ENCODE measurements at places on chromosomes 2 and 18.

DNA sequence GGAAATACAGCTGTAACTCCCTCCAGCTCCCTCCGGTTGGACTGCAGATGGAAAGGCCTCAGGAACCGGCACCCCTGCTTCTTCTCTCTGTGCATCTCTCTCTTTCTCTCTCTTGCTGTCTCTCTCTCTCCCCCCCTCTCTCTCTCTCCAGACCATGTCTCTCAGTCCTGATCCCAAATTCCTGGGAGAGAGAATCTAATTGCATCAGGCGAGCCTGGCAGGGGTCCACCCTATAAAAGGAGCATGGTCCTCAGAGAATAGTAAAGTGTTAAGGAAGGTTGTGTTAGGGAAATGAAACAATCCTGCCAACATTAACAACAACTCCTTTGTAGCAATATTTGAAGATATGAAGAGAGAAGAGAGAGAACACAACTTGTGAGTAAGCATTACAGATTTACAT, 36.7 kb downstream of the VIT start:
- no peak for DNase-seq

GRCh38 chr2:140177086-140177485, 1396.9 kb upstream of the NXPH2 start:
- DNase-seq = no peak

GRCh38 chr18:9994701-9995235, 81.0 kb downstream of the VAPA start:
- no peak for DNase-seq

DNA sequence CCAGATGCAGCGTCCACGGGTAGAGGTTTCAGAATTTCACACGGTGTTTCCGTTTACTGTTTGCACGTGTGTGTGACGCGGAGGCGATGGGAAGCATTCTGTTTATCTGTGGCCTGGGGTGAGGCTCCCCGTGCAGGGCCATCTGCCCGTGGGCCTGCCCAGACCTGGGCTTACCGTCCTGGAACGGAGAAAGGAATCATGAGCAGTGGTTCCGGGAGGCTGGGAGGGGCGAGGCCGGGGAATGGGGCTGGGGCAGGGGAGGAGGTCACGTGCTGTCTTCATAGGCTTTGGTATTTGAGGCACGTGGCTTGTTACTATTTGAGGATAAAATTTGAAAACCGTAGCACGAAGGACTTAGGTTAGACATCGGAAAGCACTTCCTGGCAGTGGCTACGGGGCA, 77.9 kb downstream of the RTP5 start:
- no peak for DNase-seq

DNA sequence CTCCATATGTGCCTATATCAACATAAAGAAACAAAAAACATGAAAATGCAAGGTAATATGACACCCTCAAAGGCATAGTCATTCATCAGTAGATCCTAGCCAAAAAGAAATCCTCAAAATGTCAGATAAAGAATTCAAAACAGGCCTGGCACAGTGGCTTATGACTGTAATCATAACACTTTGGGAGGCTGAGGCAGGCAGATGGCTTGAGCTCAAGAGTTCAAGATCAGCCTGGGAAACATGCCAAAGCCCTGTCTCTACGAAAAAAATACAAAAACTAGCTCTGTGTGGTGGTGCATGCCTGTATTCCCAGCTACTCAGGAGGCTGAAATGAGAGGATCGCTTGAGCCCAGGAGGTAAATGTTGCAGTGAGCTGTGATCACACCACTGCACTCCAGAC, 284.6 kb upstream of the KLHL29 start:
- DNase-seq = no peak

DNA sequence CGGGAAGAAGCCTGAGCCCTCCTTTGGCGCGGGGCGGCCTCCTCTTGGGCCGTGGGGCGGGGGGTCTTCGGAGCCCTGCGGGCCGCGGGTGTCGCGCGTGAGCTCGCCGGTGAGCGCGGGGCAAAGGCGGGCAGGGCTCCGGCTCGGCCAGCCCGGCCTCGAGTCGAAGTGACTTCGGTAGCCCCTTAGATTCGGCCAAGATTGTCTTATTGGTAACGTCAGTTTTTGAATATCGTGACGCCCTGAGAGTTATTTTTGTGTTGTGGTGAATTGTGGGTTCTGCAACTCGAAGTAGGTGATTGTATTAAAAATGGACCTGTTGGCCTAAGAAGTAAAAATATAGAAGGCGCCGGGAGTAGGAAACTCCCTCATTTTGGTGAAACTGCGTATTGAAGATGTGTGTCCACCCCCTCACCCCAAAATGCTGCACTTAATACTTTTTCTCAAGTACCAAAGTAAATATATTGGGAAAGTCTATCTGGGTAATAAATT, 669 bp downstream of the MARCHF7 start:
- DNase-seq = no peak

DNA sequence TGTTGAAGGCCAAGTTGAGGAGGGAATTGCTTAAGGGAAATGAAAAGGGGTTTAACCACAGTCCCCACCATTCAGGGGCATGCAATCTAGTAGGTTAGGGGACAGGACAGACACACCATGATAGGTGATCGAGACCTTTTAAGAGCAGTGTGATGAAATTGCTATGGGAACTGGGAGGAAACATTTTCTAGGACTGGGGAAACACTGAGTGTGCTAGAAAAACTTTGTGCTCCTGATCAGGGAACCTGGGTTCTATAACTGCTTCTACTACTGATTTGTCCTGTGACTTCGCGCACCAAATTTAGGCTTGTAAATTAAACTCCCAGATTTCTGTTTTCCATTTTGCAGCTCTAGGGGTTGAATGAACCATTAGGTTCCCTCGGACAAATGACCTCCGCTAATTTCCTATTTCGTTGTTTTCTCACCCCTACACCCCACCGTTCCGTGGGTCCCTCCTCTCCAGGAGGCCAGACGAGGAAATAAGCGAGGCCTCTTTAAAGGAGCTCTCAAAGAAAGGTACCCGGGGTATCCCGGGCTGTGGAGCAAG, 371 bp upstream of the LCLAT1 start:
- DNase-seq = no peak

DNA sequence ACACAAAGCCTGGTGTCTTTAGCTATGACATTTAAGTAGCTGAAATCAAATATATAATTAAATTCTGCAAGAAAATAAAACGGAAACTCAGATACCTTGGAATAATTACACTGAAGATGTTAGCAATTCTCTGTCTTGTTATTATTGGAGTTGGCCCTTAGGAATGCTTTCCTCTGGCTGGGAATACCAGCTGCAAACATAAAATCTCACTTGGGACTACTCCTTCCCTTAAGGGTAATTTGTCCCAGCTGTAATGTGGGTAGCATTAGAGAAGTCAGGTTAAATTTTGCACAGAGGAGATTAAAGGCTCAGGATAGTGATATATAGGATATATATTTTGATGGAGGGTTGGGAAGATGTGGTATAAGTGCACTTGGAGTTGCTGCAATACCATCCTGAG, 37.3 kb upstream of the GRP start:
- DNase-seq = no peak

- DNase-seq = peak; percentile 50
Observed at GRCh38 chr2:68925295-68925896, 27.3 kb downstream of the GKN2 start.

DNA sequence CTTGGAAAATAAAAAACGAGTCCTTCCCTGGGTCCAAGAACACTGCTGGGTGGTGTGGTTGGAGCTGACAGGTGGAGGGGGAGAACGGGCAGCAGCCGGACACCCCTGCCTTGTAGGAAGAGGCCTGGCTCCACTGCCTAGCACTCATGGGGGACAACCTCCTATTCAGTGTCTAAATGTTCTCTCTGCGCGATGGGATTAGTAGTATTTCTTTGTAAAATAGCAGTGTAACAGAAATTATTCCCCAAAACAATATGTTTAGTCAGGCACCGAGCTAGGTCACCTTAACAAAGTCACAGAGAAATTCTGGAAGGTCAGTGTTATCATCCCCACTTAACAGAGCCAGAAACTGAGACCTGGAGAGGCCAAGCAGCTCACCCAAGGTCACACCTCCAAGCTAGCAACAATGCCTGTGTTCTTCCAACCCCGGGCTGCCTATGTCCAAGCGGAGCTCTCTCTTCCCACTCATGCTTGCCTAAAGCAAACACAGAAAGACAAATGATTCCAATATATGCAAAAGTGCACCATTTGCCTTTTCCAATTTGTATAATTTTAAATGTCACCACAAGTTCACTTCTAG, 68.0 kb downstream of the STEAP3 start:
- DNase-seq = no peak

DNA sequence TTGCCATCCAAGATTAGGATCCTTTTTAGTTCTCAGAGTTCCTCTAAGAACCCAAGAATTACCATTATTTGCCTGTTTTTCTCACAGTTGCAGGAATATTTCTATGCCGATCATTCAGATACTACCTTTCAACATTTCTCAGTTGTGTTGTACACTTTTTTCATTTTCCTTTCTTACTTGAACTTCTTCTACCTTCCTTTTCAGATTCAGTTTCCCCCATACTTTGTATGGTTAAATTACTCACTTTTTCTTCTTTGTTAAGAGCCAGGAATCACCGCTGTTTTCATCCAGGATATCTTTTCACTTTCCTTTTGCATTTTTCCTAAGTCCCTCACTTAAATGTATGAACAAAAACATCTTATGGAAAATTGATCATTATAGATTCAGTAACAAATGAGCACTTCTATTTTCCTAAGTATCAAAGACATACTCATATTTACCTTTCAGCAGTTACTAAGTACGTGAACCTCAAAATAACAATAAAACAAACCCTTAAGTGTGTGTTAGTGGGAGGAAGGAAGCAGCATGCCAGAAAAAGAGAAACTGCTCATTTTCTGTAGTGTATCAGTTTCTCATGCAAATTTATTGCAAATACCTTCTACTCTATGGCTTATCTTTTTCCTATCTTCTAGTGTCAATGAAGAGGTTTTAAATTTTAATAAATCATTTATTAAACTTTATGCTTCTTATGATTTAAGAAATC, 64.3 kb upstream of the STAT1 start:
- DNase-seq = no peak

- no peak for DNase-seq
Observed at GRCh38 chr2:161119483-161119882, 40.7 kb upstream of the TANK start.
